ENCODE measurements at places on chromosomes 6 and 20. TPM values are rescaled to one million over a fixed set of nuclear protein-coding genes. Genes with fewer than 3 reads are reported as not detected.

DNA sequence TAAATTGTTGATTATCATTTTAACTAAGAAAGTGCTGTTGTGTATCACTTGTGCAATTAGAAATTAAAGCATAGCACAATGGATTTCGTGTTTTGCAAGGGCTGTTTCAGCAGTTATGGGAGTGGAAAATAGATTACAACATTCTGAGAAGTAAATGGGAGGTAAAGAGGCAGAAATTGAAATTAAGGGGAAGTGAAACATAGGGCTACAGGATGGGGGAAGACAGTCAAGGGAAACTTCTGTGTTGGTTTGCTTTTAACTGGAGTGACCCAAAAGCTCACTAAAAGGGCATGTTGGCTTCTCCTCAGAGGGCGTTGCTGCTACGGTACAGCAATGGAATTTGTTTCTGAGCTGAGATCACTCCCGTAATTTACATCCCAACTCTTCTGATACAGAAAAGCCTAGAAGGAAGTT, 147.5 kb downstream of the BCAS1 start:
- no peak for DNase-seq

- no peak for DNase-seq
These were observed 91.8 kb upstream of the TNFAIP3 start for GRCh38 chr6:137775227-137775626.

GRCh38 chr20:49320460-49320859, 42.6 kb upstream of the ZNFX1 start:
- no peak for DNase-seq

DNA sequence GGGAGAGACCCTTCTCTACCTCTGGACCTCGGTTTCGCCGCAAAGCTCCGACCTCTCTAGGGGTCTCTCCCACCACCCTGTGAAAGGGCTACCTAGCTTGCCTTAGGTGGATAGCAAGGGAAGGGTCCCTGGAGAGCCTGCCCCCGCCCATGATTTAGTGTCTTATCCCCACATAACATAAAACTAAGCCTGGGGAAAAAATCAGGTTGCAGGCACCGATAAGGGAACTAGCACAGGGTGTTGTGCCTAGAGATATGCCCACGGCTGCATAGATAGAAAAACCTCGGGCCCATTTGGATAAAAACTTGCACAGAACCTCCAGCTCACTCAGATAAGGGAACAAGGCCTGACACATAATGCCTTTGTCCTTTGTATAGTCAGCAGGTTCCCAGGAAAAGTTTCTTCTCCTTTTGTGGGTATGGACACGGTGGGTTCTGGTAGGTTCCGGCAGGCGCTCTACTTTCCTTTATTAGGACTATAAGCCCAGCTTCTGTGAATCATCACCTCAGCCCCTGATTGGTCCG, 846 bp downstream of the ZSCAN31 start:
- no peak for DNase-seq

GRCh38 chr6:88545991-88546390, 379.8 kb upstream of the CNR1 start:
- no peak for DNase-seq

- no peak for DNase-seq
These were observed 72.3 kb downstream of the CDYL start for GRCh38 chr6:4848382-4849068.

- peak; percentile 31 for DNase-seq
These were observed 518.6 kb downstream of the BMP2 start for GRCh38 chr20:7285918-7286556.

The NOX3 gene
- total RNA-seq = not detected

The VWA7 gene
- 2.0 TPM for total RNA-seq

The GSTA2 gene
- not detected for total RNA-seq

The PTCRA gene
- not detected for total RNA-seq

All from gastrocnemius medialis (tissue), 4 donors.